ENCODE measurements at places on chromosomes 13 and 19.

GRCh38 chr13:26888632-26889031 is 128.0 kb upstream of the GPR12 start:
- no peak for DNase-seq

DNA sequence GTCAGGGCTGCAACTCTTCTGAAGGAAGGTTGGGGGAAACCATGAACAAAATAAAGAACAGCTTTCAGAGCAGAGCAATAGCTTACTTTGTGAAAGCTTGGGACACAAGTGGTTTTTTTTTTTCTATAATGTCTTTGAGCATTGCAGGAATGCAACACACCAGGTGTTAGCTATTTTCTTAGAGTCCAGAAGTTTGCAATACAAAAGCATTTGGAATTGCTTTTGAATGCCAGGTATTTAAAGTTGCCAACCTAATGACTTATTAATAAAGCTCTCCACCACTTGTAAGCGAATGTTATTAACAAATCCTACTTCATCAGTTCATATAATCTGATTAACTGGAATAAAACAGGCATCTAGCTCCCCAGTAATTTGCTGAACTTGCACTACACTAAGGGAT is 172.6 kb downstream of the NUFIP1 start:
- DNase-seq, result no peak

- no peak for DNase-seq
These were observed 8.9 kb downstream of the DYRK1B start for GRCh38 chr19:39825093-39825463.

GRCh38 chr19:1308718-1309117 is 23.0 kb downstream of the EFNA2 start:
- no peak for DNase-seq

DNA sequence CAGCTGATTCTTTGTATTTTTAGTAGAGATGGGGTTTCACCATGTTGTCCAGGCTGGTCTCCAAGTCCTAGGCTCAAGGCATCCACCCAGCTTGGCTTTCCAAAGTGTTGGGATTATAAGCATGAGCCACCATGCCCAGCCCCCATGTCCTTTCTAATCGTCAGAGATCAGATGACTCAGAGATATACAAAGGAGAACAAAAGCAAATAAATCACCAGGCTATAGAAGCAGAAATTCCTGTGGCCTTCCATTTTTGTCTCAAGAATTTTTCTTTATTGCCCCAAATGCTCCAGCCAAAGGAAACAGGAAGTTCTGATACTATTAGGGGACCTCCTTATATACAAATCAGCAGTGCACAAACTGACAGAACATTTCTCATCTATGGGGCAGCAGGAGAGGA is 207.8 kb downstream of the RFC3 start:
- DNase-seq, result peak; percentile 57

Measured in LoVo (cell line).